Spinal cord (tissue), 10 donors: ENCODE measurements at places on chromosomes 5 and 9.
A peak's percentile ranks its signal among the peaks of the same experiment; 100 is the strongest.

DNA sequence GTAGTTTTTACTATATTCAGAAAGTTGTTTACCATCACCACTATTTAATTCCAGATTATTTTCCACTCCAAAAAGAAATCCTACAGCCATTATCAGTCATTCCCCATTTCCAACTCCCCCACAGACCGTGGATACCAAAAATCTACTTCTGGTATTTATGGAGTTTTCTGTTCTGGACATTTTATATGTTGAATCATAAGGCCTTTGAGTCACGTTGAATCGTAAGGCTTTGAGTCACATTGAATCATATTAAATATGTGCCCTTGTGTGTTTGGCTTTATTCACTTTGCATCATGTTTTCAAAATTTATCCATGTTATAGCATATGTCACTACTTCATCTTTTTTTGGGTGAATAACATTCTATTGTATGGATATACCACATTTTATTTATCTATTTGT, 454.1 kb upstream of the NUDT12 start:
- DNase-seq, result no peak

DNA sequence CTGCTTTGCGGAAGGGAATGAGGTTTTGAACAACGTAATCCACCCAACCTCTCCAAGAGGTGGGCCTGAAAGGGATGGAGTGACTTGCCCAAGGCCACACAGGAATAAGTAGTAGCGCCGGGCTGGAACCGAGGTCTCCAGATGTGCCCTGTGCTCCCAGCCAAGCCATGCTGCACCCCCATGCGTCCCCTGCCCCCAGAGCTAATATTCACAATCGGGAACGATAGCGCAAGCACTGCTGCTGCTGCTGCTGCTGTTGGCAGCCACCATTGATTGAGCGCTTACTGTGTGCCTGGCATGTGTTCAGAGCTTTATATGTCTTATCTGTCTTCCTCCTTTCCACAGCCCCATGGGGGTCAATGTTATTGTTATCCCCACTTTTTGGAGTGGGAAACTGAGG, 43.9 kb downstream of the AMBP start:
- no peak for DNase-seq

DNA sequence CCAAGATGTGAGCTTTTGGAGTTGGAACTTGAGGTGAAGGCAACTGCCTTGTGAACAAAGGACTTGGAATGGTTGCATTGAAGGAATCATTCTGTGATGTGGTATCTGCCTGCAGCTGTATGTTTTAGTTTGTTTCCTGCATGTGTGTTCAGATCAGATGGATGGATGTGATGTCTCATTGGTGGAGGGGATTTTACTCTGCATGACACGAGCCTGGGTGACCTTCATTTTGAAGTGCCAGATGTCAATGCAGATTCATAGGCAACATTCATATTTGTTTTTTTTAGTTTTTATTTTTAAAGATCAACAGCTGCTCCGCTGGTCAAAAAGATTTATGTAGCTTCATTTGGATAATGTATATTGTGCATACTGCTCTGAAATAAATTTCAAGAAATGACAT, 13.5 kb downstream of the FBXL7 start:
- DNase-seq, result no peak

GRCh38 chr5:168342985-168343384, 51.5 kb downstream of the WWC1 start:
- no peak for DNase-seq

- DNase-seq, result no peak
These were observed 69.9 kb upstream of the SPTLC1 start for GRCh38 chr9:92185096-92185495.

DNA sequence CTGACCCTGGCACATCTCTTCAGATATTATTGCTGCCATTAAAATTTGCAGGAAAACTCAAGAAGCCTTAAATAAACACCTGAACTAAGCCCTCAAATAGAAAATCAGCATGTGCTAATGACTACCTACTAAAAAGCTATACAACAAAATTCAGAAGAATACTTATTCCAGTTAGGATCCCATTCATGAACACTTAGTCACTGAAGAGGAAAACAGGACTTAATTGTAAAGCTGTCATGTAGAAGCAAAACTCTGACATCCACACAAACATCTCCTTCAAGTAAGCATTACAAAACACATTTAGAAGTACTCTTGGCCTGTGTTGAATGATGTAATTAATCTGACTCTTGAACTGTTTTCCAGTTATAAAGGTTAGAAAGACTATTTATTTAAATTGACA, 19.9 kb downstream of the ELL2 start:
- no peak for DNase-seq

- DNase-seq, result no peak
These were observed 170.4 kb downstream of the HINT1 start for GRCh38 chr5:130994496-130995253.

DNA sequence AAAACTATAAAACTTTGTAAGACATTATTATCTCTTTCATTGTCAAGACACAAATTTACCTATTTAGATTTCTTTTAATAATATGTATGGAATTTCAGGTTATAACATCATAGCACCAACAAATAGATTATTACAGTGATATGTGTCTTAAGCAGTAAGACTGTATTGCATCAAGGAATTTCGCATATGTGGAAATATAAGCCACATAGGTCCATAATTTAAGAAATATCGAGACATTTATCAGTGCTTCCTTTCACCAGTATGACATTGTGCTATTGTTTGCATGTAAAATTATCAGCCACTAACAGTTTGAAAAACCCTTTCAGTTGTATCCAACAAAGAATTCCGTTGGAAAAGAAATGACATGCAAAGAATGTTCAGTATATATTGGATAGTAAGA, 186.7 kb upstream of the RASA1 start:
- DNase-seq, result no peak

- DNase-seq, result no peak
These were observed 200.2 kb downstream of the SEMA6A start for GRCh38 chr5:116374434-116374852.

GRCh38 chr9:7172154-7173115, 414.7 kb downstream of the KDM4C start:
- no peak for DNase-seq

- DNase-seq, result no peak
These were observed 1023.1 kb upstream of the DMAC1 start for GRCh38 chr9:8822667-8823025.

DNA sequence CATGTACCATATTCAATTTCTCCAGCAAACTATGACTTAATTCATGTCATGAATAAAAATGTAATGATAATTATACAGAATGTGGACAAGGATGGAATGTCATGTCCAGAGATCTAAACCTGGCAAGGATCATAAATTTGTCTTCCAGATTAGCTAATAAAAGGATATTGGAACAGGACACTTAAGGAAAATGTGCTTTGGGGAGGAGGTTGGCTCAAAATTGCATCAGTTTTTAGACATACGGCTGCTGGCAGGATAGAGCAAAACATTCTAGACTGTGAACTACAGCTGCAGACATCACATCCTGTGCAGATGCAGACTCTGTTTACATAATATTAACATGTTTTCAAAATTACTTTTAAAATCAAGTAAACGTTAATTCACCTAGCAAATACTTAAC, 248.4 kb downstream of the TLR4 start:
- DNase-seq, result no peak

GRCh38 chr9:96450613-96451528, 902 bp downstream of the HABP4 start:
- DNase-seq, result no peak

- no peak for DNase-seq
These were observed 2.1 kb upstream of the SIT1 start for GRCh38 chr9:35652829-35653209.

- no peak for DNase-seq
These were observed 650.3 kb downstream of the CCDC171 start for GRCh38 chr9:16202914-16203728.

DNA sequence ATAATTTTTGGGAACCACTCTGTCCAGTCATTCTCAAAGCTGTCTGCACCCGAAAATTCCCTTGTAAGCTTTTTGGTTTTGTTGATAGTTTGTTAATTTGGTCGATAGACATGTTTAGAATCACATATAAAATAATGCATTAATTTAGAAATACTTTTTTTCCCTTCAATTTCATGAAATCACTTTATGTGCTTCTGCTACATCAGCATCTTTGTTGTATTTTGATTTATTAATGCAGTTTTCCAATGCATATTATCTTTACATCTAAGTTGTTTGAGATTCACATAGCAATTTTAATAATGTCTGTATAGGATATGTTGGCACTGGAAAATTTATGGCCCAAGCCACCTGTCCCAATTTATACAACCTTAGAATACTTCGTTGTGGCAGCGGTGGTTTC, 60.6 kb upstream of the SV2C start:
- no peak for DNase-seq

DNA sequence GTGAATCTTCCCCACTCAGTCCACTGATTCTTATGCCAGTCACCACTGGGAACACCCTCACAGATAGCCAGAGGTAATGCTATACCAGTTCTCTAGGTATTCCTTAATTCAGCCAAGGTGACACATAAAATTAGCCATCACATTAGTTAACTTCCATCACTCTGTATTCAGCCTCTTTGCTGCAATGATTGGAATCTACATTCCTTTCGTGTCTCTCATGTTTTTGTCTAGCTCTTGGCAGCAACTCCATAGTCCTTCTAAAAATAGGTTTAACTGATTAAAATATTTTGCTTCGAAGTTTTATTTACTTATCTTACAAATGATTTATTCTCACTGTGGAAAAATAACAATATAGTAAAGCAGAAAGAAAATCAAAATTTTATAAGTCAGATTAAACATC, 19.6 kb upstream of the RNF20 start:
- no peak for DNase-seq

DNA sequence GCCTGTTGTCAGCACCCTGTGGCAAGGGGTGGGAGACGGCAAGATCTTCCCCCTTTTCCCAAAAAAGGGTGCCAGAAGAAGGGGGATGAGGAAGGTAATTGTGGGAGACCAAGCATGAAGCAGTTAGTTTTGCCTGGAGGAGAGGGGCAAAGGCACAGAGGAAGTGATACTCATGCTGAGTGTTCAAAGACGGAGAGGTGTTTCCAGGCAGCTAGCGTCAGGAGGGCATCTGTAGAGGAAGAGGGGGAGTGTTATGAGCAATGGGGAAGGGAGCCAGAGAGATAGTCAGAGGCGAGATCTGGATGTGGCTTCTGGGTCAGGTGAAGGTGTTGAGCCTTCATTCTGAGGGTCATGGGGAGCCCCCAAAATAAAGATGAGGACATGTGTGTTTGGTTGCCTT, 26.9 kb upstream of the ADAM19 start:
- DNase-seq, result no peak

DNA sequence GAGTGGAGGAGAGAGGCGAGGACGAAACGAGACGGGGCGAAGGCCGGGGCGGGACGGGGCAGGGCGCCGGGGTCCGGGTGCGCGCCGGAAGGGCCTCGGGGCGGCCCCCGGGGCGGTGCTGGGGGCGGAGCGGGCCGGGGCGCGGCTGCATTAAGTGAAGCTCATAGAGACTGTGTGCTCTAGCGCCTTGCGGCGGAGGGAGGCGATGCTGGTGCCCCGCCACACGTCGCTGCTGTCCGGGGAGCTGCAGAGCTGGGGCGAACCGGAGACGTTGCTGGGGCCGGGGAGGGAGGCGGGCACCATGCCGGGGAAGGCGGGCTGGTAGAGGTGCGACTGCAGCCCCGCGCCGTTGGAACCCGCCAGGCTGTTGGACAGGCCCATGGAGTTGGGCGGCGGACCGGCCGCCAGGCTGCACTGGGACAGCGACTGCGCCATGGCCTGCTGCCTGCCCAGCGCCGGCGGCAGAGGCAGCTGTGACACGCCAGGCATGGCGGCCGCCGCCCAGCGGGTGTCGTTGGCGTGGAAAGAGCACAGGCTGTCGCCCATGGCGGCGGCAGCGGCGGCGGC, 8.3 kb downstream of the OTP start:
- DNase-seq, result no peak

- DNase-seq, result no peak
These were observed 20.9 kb downstream of the ENG start for GRCh38 chr9:127833555-127833954.

DNA sequence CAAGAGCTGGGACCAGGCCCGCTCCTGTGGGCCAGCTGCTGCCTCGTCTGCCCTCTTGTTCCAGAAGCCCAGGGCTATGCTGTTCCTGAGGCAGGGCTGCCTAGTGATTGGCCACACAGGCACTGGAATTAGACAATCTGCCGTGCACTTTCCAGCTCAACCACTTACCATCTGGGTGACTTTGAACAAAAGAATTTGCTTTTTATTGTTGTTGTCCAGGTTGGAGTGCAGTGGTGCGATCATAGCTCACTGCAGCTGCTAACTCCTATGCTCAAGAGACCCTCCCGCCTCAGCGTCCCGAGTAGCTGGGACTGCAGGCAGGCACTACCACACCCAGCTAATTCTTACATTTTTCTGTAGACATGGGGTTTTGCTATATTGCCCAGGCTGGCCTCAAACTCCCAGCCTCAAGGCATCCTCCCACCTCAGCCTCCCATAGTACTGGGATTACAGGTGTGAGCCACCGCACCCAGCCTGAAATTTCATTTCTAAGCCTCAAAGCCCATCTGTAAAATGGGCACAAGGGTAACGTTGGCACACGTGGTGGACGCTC, 1.2 kb upstream of the NEK6 start:
- DNase-seq, result no peak

DNA sequence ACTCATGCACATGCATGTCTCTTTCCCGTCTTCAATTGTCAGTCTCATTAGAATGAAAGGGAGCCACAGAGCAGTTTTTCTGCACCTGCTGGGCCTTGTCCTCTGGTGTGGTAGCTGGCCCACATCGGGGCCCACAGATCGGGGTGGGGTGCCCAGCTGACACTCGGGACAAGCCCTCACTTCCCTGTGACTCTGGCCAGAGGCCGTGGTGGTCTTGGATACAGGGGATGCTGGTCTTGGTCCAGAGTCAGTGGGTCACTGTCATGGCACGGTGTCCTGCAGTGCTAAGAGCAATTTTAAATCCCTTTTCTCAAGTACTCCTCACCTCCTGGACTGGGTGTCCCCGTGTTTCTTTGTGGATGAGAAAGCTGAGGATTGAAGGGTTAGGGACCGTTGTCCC, 193.2 kb downstream of the CACNA1B start:
- DNase-seq, result no peak

GRCh38 chr9:20408513-20408912, 213.8 kb downstream of the MLLT3 start:
- DNase-seq, result no peak

GRCh38 chr5:80960531-80961375, 590 bp downstream of the RASGRF2 start:
- DNase-seq, result peak; percentile 35

DNA sequence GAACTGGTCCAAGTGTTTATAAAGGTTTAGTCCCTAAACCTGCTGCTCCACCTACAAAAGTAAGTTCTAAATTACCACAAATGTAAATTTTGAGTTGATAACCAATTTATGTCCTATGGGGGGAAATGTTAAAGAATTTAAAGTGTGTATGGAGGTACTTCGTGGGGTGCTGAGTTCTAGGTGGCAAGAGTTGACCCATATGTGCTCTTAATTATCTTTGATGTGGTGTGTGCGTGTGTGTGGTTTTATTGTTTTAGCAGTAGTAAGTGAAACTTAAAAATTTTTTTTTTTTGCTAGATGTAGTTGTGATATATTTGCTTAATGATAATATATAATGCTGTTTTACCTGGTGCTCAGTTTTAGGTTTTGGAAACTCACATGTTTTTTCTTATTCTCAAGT, 72.6 kb downstream of the GPBP1 start:
- no peak for DNase-seq
